ENCODE measurements at places on chromosomes 7 and 10.

- DNase-seq: no peak
Measured at GRCh38 chr10:114547514-114547913, 110.6 kb downstream of the ABLIM1 start.

DNA sequence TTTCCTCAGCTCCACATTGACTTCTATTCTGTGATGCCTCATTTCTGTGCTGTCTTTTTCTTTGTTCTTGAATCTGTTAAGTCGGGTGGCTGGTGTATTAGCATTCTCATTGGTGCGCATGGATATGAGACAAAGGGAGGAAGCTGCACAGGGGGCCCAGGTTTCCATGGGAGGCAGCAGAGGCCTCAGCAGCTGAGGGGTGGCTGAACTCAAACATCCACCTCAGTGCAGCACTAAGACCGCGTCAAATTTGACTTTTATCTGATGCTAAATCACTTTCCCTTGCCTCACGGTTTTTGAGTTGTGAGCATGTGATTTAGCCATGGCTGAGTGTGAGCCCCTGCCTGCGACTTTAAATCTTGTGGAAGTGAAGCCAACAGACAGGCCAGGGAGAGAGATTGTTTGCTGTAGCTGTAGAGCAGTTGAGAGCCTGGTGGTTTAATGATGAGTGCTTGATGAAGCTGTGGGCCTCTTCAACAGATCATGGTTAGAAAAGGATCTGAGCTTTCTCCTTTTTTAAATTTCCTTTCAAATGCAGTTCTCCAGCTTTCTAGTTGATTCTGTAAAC is 193.3 kb upstream of the ZNF804B start:
- DNase-seq: no peak

GRCh38 chr10:93357680-93358079 is 124.5 kb downstream of the MYOF start:
- DNase-seq: no peak

DNA sequence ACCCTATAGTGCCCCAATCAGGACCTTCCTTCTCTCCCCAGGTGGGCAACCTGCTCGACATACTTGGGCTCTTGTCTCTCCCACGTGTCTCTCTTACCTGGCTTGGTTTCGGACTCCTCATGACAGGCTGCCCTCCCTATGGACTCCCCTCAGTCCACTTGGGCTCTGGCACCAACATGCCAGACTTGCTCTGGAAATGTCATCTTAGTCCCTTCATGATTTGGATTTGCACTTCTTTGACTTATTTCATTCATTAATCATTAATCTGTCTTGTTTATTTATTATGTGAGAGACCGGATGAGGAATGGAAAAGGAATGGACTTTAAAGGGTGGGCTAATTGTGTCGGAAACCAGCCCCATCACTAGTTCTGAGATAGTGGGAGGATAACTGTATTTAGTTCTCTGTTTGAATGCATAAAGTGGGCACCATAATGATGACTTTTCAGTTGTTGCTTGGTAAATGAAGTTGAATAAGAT is 108.0 kb downstream of the SND1 start:
- no peak for DNase-seq

DNA sequence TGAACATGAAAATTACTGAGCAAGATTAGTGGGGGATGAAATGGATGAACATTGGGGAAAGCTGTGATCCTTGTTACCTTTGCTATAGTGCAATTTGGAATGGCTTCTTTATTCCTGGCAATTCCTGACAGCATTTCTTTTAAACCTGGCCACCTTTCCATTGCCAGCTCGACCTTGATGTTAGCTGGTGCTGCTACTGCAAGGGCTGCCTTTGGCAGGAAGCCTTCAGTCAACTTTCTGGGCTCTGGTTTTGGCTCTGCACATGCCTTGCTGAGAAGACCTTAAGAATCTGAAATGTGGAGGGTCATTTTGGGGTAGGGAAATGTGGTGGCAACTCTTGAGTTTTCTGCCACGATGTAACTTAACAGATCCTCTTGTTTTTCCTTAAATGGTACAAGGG is 64.7 kb downstream of the KAT6B start:
- DNase-seq: no peak

DNA sequence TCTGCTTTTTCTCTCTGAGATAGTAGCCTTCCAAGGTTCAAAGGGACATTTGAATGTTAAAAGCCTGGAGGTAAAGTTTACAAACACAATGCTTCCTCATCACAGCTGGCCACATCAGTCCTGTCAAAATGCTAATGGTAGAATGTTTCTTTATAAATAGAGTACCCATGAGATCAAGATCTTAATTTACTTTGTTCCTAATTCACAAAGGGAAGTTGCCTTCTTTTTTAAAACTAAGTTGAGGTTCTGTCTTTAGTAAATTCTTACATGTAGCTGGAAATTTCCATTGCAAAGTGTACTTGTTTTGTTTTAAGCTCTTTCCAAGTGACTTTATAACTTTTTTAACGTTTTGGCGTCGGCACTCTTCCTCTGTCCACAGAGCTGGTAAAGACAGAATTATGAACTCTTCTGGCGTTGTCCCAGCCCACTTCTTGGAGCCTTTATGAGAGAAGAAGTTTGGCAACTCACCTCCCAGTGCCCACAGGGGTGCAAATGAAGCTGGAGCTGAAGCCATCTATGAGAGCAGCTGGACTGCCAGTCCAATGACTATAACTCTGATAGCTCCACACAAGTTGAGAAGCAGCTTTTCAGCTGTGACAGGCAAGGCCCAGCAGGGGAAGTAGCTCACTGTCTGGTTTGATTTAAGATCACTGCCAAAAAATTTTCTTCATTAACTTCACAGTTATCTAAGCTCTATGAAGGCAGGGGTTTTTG is 23.3 kb downstream of the FZD1 start:
- no peak for DNase-seq

- no peak for DNase-seq
Measured at GRCh38 chr7:41187322-41187721, 515.6 kb downstream of the INHBA start.

DNA sequence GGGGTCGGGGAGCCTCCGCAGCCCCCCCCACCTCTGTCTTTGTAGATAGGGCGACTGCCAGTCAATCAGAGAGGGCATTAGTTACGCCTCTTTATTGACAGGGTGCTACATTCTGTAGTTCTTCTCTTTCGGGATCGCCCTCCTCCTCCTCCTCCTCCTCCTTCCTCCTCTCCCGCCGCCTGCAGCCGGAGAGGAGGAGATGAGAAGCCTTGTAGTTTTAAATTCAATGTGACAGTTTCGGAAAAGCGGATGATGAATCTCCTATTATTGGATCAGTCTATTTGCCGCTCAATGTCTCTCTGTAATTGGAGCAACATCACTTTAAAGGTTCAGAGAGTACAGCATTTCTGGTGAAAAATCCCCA is 587 bp upstream of the UNCX start:
- peak; percentile 65 for DNase-seq

GRCh38 chr10:31930023-31930751 is 1.6 kb upstream of the ARHGAP12 start:
- DNase-seq: no peak

DNA sequence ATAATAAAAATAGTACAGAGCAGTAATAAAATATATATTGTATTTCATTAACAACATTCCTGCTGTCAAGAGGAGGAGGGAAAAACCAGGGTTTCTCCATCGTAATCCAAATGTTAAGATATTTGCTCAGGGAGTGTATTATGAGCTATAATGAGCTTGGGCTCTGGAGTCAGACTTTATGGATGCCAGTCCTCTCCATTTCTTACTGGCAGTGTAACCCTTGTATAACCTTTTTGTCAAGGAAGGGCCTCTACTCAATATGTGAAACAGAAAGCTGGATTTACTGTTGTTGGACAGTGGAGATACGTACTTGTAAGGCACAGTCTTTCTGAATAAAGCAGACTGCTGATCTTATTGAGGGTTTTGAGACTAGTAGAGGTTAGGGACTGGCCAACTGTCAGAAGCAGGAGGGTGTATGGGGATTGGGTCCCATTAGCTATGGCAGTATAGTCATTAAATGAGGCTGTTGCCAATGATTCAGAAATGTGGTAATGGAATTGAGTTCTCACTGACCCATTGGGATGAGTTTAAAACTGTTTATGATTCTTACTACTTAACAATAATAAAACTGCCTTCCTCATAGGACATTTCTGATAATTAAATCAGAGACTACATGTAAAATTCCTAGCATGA is 56.5 kb downstream of the ZNF277 start:
- no peak for DNase-seq

GRCh38 chr10:51857305-51857704 is 157.9 kb upstream of the CSTF2T start:
- DNase-seq: no peak

DNA sequence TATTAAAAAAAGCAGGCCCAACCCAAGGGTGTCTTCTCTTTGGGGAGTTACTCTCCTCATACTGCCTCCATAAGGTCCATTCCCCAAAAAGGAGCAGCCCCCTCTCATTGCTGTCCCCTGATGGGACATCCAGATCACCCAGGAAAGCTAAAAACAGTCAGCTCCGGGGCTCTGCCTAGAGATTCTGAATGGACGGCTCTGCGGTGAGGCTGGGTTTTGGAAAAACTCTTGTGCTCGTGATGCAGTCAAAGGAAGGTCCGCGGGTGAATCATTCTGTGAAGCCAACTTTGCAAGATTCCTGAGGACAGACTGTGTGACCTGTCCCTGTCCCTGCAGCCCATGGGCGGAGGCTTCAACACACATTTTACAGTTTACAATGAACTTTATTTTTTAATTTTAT is 351.5 kb downstream of the TYW1 start:
- no peak for DNase-seq

DNA sequence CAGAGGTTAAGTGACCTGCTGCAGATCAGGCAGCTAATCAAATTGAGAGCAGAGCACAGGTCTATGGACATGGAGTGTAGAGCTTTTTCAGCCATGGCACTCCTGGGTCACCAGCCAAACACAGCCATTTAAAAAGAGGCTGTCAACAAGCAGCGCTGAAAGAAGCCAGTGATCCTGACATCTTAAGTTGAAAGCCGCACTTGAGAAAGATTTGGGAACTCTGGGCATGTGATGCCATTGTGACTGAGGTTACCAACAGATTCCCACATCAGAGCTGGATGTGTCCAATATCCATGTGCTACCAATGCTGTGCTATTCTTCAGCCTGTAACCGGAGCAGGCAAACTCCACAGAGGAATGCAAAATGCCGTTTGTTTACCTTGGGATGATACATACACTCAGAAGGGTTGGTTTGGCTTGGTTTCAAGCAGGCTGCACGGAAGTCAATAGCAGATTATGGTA is 56.2 kb upstream of the ABLIM1 start:
- DNase-seq: peak; percentile 21

- no peak for DNase-seq
Measured at GRCh38 chr7:112990624-112991023, 96.0 kb downstream of the GPR85 start.

DNA sequence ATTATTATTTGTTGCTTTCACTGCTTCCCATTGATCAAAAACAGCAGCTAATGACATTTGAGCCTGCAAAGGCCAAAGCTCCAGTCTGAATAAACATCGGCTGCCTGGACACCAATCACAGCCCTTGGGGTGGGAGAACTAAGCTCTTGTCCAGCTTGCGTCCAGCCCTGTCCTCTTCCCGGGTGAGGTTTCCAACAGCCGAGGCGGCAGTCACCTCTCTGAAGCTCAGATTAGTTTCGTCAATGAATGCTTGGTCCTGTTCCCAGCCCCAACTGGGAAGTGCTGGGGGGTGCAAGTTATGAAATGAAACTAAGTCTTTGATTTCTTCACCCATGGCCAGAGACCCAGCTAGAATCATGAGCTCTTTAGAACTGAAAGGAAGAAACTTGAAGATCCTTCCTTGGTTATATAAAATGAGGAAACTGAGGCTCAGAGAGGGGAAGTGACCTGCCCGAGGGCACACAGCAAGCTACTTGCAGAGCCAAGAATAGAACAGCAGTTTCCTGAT is 114.0 kb upstream of the TCF7L2 start:
- DNase-seq: no peak

GRCh38 chr7:133293384-133294160 is 40.7 kb downstream of the EXOC4 start:
- no peak for DNase-seq
